ENCODE measurements at places on chromosomes 13 and 19. TPM values are rescaled to one million over a fixed set of nuclear protein-coding genes. Genes with fewer than 3 reads are reported as not detected.
A peak's percentile ranks its signal among the peaks of the same experiment; 100 is the strongest.

DNA sequence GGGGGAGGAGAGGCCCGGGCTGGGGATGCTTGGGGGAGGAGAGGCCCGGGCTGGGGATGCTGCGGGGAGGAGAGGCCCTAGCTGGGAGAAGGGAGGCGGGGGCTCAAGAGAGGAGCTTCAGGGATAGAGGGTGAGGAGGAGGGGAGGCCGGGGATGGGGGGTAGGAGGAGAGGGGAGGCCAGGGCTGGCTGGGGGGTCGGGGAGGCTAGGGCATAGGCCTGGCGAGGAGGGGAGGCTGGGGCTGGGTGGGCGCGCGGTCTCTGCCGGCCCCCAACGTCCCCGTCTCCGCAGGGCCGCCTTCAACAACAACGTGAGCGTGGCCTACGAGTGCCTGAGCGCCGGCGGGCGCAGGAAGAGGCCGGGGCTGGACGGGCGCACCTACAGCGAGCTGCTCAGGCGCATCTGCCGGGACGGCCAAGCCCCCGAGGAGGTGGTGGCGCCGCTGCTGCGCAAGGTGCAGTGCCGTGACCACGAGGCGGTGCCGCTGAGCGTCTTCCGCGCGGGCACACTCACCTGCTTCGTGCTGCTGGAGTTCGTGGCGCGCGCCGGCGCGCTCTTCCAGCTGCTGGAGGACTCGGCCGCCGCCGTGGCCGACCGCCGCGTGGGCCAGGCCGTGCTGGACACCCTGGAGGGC is 11.4 kb downstream of the TPGS1 start:
- no peak for DNase-seq

GRCh38 chr13:40376296-40376849 is 290.1 kb downstream of the FOXO1 start:
- no peak for DNase-seq

The TSHZ3 gene
- 18.6 TPM for total RNA-seq

DNA sequence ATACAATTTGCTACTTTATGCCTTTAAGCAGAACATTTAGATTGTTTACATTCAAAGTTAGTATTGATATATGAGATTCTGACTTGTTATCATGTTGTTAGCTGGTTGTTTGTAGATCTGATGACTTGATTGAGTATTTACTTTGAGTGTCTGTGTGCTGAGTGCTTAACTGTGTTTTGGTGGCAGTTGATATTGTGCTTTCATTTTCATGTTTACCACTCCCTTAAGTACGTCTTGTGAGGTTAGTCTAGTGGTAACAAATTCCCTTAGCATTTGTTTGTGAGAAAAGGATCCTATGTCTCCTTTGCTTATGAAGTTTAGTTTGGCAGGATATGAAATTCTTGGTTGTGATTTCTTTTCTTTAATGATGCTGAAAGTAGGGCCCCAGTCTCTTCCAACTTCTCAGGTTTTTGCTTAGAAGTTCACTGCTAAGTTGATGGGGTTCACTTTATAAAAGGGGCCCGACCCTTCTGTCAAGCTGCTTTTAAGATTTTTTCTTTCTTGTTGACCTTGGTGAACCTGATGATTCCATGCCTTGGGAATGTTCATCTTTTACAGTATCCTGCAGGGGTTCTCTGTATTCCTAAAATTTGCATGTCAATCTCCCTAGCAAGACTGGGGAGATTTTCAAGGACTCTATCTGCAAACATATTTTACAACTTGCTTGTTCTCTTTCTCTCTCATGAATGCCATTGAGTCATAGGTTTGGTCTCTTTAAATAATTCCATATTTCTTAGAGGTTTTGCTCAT is 1095.4 kb upstream of the PCDH20 start:
- DNase-seq = no peak

DNA sequence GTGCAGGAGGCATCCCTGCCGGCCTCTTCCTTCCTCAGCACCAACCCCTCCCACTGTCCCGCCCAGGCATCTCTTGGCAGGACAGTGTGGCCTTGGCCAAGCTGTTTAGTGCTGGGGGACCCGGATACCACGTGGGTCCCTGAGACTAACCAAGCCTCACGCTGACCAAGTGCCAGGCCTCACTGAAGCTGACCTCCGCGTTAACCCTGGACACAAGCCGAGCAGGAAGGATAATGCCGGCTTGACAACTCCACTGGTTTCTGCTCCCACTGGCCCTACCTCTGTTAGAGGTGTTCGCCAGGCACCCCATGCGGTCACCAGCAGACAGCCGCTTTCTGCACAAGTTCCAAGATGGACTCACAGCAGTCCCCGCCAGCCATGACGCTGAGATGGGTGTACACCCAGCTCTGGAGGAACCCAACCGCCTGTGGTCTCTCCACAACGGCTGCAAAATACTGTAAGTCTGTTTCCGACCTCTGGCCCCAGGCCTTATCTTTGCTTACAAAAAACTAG is 12.4 kb downstream of the GRTP1 start:
- DNase-seq = no peak

GRCh38 chr19:43723588-43723987 is 7.7 kb downstream of the IRGC start:
- no peak for DNase-seq

DNA sequence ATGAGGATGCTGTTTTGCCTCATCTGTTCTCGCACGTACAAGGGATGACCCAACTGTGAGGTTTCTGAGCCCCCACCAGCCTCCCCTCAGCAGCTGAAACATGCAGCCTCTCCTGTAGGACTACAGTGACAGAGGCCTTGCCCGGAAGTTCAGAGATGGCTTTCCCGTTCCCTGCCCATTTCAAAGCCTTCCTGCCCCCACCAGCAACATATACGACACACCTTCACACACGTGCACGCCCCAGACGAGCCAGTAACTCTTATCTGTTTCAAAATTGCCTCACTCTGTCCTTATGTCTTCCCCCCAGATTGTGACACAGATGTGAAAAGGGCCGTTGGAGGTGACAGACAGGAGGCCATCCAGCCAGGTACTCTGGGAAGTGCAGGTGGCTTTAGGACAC is 95.8 kb downstream of the RAB20 start:
- DNase-seq = no peak

DNA sequence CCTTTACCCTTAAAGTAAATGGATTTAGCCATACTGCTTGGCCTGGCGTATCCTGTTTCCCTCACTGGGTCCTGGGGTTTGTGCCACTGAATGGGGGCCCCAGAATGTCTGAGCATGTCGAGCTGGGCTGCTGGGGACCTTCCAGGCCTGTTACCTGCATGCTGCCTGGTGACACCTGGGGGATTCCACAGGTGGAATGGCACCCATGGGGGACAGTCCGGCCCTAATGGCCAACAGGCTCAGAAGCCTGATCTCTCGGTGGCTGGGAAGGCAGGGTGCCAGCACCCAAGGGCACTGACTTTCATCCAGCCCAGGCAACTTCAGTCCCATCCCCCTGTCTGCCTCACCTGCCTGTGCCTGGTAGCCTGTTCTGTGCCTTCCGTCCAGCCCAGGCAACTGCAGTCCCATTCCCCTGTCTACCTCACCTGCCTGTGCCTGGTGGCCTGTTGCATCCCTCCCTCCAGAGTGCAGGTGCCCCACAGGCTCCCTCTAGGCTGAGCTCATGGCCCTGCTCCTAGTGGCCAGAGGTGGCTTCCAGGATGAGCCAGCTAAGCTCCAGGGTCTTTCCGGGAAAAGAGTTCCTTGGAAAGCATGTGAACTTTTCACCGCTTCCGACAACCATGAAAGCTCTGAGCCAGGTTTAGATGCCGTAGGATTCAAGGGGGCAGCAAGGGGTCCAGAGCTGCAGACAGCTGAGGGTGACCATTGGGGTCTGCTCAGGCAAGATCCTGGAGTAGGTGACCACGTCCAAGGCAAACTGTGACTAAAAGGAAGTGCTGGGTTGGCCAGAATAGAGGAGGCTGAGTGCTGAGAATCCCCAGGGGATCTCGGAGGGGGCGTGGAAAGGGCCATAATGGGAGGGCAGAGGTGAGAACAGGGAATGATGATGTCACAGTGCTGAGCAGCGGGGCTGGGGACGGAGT is 30.3 kb upstream of the ZNF492 start:
- no peak for DNase-seq

DNA sequence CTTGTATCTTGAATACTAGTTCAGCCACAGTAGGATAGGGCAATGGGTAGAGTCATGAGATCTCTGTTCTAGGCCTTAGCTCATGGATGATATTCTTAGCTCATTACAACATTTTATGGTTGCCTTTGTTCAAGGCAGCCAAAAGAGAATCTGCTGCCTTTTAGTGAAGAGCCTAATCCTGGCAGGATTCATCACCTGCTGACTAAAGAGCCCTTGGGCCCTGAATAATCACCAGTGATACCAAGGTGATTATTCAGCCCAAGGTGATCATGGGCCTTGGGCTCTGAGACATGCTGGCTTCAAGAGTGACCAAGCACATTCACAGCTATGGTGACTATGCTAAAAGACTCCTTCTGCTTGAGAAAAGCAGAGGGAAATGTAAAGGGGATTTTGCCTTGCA is 143.3 kb upstream of the MYO16 start:
- DNase-seq = no peak

DNA sequence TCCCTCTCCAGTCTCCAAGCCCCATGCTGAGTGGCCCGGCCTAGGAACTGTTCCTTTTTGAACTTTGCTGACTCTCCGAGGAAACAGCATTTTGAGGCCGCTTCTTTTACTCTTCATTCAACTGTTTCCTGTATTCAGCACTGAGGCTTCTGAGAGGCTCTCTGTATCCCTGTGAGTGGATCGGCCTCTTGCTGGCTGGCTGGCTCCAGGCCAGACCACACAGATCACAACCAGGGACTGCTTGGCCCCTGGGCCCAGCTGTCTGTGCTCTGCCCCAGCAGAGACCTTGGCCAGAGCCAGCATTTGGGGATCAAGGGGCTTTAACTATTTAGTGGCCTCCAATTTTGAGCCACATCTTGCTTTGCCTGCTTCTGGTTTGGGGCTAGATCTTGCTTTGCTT is 75.6 kb upstream of the KL start:
- no peak for DNase-seq

DNA sequence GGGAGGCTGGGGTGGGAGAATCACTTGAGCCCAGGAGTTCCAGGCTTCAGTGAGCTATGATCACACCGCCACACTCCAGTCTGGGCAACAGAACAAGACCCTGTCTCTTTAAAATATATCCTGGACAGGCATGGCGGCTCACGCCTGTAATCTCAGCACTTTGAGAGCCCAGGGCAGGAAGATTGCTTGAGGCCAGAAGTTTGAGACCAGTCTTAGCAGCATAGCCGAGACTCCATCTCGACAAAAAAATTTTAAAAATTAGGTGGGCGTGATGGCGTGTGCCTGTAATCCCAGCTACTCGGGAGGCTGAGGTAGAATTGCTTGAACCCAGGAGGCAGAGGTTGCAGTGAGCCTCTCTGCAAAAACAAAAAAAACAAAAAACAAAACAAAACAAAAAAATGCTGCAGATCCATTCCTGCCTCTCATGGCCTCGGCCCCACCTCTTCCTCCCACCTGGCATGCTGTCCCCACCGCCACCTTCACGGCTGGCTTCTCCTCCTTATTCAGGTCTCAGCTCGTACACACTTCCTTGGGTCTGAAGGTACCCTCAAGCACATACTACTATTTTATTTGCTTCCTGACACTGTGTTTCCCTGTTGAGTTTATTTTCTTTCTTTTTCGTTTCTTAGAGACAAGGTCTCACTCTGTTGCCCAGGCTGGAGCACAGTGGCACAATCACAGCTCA is 5.3 kb downstream of the RFX1 start:
- DNase-seq = no peak

The RGCC gene
- total RNA-seq = 25.7 TPM

The ZNF614 gene
- 33.7 TPM for total RNA-seq

GRCh38 chr13:27632214-27632613 is 10.5 kb downstream of the POLR1D start:
- no peak for DNase-seq

DNA sequence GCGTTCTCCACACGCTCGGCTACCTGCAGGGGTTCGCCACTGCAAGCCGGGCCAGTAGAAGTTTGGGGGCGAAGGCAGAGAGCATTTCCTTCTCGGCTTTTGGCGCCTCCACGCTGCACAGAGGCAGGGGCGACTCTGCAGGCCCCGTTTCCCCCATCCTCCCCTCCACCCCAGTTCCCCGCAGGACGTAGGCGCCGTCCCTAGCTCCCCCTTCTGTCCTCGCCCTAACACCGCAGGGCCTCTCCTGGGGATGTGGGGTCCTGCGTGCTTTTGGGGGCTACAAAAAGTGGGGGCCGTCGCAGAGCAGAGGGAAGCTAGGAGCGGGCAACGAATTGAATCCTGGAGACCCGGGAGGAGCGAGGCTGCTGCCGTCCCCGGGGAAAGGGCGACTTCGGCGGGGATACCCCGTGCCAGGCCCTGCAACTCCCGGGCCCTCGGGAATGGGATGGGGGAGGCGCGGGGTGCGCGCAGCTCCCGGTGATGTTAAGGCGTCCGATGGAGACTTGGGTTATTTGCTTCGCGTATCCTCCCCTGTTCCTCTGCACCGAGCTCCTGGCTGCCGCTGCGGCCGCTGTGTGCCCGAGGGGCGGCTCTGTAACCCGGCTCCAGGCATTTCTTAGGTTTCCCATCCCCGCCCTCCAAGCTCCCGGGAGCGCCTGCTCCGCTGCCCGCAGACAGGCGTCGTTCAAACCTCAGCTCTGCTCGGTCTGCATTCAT is 255.9 kb upstream of the SOX21 start:
- DNase-seq = peak; percentile 24

- DNase-seq = no peak
These were observed 30.7 kb upstream of the RFXAP start for GRCh38 chr13:36788276-36788675.

- no peak for DNase-seq
These were observed 232.9 kb downstream of the FOXO1 start for GRCh38 chr13:40433577-40433976.

GRCh38 chr13:78341032-78341431 is 262.3 kb downstream of the POU4F1 start:
- DNase-seq = no peak

The ZNF865 gene
- total RNA-seq = 1.2 TPM

- no peak for DNase-seq
These were observed 257.2 kb upstream of the RFC3 start for GRCh38 chr13:33560726-33561125.

The RNF17 gene
- not detected for total RNA-seq

The CLEC11A gene
- 2.5 TPM for total RNA-seq

DNA sequence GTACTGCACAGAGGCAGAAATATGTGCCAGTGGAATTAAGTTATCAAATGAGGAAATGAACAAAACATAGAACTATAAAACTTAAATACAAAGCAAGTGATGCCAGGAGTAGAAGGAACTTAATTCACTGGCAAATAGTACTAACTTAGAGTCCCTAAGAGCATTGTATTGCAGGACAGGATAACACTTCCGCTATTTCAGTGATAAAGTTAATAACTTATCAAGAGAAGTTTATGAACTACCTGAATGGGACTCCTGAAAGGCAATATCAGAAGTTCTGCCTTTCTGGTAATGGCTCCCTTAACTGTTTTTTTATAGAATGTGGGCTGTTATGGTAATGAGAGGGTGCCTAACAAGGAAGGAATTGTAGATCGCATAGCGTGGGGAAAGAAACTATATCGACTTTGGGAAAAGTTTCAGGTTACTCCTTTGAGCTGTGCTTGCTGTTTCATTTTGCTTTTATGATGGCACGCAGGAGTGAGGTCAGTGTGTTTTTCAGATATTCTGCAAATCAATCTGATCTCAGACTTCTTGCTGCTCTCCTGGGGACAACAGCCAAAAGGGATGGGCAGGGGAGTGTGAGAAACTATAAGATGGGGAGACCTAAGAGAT is 95.3 kb upstream of the MLNR start:
- DNase-seq = no peak

The INAFM1 gene
- total RNA-seq = 2.3 TPM

GRCh38 chr19:48635263-48635965 is 1.8 kb downstream of the DBP start:
- DNase-seq = peak; percentile 33

- DNase-seq = no peak
These were observed 56.4 kb downstream of the NUFIP1 start for GRCh38 chr13:44932850-44933251.
